T1000 (cell line): ENCODE measurements at places on chromosomes 3 and 15.

DNA sequence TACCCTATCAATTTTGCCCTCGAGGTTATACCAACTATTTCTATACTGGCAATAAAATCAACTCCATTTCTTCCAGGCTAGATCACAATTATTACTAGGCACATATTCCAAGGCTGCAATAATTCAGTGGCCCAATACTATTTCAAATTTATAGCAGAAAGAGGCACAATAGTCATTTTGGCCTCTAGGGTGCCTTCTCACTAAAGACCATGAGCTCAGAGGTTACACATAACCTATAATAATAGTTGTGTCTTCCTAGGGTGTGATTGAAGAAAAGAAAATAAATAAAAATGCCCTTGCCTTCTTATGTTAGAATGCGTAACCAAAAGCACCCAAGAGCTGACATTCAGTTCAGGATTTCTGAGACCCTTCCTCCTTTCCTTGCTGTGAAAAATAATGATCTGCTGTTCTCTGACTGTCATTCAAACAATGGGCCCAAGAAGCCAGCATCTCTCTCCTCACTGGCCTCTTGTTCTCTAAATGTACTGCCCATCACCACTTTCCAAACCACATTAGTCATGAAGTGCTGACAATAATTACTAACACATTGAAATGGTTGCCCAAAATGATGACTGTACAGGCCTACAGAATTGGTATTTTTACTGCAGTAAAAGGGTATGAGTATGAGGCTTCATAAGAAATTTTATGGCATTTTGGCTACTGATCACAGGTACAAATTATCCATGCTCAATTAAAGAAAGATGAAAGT is 244.8 kb downstream of the LRRN1 start:
- DNase-seq: peak; percentile 27

DNA sequence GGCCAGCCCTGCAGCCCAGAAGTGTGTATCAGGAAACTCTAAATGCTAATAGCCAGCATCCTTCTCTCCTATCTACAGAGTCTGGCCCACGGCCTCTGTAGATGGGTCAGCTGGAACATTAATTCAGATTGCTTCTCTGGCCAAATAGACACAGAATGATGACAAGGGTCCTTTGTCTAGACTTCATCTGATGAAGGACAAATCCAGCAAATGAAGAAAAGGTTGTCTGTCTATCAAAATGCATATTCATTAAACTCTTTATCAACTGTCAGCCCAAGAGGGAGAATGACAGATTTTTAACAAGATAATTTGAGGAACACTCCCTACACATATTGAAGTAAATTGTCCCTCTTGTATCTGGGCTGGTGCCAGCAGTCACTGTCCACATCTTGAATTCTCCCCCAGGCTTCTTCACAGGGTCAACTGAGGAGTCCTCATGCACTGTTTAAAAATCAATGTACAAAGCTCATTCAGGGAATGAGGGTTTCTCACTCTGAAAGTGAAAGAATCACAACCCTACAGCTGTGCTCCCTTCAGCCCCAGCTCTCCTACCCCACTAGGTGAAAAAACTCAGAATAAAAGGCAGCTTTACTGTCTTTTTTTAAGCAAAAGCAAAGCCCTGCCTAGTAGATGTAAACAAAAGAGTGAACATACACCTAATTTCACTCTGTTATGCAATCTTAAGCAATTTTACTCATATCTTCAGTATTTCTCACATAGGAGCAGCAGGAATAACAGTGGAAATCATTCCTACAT is 507.7 kb downstream of the IGSF11 start:
- DNase-seq: no peak

DNA sequence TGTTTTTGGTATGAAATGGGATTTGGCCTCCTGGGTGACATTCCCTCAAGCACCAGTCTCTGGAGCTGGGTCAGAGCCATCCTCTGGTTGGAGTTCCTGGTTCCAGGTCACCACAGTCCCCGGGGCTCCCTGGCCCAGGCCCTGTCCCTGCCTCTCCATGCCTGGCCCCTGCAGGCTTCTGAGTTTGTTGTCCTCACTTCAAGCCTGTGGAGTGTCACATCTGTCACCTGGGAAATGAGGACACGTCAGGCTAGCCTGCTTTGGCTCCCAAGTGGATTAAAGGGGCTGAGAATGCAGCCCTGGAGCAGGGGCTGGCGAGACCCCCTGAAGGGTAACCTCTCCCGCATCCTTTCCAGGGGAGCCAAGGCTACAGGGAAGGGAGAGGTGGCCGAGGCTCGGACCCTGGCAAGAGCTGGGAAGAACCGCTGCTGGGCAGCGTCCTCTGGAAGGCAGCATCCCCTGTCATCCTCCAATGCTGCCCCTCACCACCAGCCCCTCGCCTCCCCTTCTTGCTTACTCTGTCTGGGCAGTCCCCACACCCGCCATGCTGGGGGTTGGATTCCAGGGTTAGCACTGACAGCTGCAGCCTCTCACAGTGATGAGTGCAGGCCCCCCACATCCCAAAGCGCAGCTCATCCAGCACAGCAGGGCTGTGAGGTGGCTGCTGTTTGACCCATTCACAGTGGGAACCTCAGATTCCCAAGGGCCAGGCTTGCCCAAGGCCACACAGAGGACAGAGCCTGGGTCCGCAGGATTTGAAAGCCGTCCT is 75.5 kb upstream of the IQSEC1 start:
- no peak for DNase-seq

GRCh38 chr3:81851176-81851575 is 89.7 kb upstream of the GBE1 start:
- no peak for DNase-seq

DNA sequence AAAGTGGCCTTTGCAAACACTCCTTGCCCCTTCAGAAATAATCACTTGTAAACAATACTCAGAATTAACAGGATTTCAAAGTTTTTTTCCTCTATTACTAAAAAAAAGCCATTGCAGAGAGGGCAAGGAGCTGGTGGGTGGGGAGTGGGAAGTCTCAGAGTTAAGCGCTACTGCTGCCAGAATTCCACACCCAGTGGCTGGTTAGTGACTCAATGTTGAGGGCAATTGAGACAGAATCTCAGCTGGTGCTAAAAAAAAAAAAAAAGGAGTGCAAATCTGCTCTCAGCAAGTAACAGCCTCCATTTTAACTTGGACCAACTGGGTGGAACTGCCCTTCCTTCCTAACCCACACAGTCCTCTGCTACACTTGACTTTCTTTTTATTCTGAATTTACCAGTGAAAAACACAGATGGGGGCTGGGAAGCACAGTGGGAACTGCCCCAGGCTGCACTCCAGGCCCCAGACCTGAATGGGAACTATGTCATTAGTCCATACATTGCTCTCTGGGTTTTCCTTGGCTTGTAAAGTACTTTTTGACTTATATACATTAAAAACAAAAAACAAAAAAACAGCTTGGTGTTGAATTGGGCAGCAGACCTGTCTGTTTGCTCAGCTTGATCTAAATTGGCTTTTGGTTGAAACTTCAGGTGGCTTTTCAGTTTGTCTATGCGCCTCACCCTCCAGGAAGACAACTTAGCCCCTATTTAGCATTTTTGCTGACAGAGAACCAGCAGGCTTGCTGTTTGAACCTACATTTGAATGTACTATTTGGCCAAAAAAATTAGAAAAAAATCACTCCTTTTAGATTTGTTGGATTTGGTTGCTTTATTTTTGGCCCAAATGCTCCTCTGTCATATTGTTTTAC is 357.8 kb upstream of the TBL1XR1 start:
- DNase-seq: no peak

- DNase-seq: no peak
Measured at GRCh38 chr3:132840201-132840700, 118.0 kb upstream of the NPHP3 start.

GRCh38 chr15:73867426-73867825 is 5.9 kb upstream of the TBC1D21 start:
- no peak for DNase-seq

GRCh38 chr3:94996743-94997142 is 933.9 kb downstream of the NSUN3 start:
- no peak for DNase-seq

- no peak for DNase-seq
Measured at GRCh38 chr15:39661776-39662175, 80.9 kb downstream of the THBS1 start.

DNA sequence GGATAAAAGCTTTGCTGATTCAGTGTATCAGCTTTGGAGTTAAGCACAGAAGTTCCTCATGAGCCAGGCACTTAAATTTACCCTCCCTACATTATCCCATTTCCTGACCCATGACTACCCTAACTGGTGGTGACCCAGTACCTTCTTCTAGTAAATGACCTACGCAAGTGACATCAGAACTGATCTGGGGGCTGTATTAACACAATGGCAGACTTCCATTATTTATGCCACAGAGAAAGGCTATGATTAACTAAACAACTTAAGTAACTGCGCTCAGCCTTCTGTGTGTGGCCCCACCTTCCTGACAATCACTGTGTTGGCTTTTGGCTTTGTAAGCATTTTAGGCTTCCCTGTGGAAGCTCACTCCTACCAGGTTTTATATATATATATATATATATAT is 1.9 kb downstream of the MB21D2 start:
- DNase-seq: no peak

GRCh38 chr3:176988795-176989194 is 208.5 kb downstream of the TBL1XR1 start:
- DNase-seq: no peak

DNA sequence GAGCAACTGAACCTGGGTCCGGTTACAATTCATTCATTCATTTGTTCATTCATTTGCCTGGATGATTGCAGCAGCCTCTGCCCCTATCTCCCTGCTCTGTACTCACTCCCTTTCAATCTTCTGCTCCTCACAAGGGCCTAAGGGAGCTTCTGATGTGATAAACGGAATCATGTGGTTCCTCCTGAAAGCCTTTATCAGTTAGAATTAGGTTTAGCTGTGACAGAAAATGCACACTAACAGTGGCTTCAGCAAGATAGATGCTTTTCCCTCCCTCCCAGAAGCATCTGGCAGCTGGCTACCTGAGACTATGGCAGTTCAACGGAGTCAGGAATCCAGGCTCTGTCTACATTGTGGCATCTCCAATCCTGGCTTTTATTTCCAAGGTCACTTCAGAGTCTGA is 196.0 kb downstream of the ADAMTS9 start:
- DNase-seq: no peak

DNA sequence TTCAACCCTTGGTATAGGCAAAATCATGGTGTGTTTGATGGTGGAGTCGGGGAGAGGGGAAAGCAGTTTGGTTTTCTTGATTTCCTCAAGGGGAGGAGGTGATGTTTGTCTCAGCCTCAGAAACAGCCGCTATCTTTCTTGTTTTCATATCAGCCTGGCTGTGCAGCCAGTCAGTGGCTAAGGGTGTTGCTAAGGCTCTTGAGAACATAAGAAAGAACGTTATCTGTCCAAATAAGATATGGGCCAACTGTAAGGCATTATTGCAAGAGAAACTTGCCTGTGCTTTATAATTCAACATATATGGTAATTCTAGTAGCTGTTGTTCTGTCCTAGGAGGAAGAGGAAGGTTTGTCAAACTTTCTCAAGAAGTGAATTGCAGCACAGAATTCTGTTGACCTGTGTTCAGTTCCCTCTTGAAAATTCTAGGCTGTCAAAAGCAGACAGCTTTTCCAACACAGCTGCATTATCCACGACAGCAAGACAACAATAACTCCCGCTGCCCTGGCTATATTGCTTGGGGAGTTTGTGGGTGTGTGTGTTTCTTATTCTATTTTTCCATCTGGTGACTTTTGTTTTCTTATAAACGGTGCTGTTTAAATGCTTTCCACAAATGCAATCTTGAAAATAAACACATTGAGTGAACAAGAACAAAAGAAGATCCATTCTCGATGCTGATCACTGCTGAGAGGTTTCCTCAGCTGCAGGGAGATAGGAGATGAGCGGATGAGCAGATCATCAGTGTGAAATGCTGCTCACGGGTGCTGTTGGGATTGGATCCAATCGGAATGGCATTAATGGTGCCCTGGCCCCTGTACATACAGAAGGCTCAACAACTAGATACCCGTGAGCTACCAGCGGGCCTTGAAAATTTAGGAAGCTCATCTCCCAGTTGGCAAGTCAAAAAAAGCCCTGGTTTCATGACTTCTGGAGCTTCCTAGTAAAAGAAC is 90.8 kb upstream of the TNFAIP8L3 start:
- no peak for DNase-seq

GRCh38 chr3:157672061-157672460 is 168.8 kb upstream of the VEPH1 start:
- no peak for DNase-seq

- DNase-seq: no peak
Measured at GRCh38 chr15:73596174-73596573, 37.0 kb downstream of the NPTN start.

DNA sequence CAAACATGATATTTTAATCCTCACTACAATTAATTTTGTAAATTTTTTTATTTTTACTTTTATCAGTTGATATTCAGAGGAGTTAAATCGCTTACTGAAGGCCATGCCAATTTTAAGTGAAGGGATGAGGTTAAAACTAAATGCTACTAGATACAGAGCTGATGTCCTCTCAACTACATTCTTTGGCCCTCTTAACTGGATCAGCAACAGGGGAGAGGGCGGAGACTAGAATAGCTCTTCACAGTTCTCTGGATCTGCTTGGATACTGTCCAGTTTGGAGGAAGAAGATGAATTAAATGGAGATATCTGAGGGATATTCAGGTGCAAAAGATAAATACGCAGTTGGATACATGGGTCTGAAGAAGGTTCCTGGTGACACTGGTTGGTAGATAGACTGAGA is 85.6 kb upstream of the LYSMD4 start:
- DNase-seq: no peak

- no peak for DNase-seq
Measured at GRCh38 chr3:172591876-172592771, 68.9 kb upstream of the TNFSF10 start.

DNA sequence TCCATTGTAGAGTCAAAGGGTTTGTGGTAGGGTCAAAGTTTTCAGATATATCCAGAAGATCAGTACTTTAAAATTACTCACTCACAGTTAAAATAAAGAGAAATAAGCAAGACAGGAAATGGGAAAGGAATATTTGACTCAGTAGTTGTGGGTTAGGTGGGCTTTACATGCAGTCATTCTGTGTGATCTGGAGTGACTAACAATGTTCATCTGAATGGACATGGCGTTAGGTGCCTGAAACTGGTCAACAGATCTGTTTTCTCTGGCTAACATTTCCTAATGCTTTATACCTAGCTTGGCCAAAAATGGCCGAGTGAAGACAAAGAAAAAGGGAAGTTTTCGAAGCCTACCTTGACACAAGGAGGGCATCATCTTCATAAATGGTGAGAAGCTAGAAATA is 133.4 kb upstream of the SATB1 start:
- no peak for DNase-seq

- no peak for DNase-seq
Measured at GRCh38 chr3:175129126-175129525, 270.0 kb downstream of the NAALADL2 start.

DNA sequence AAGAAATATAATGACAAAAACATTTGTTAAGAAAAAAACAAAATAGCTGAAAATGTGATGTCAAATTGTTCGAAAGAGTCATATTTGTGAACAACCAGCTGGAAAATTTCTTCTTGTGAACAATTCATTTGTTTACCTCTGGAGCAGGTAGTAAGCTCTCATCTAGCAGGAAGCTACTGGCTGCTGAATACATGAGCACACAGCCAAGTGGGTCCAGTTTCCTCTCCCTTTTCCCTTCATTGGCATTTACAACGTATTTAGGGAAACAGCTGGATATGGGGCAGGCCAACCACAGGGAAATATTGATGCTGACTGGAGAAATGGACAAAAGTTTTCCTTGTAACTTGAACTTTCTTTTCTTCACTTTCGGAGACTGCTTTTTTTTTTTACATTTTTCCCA is 1354.7 kb upstream of the EPHA6 start:
- no peak for DNase-seq

GRCh38 chr3:185024406-185024805 is 128.5 kb downstream of the C3orf70 start:
- no peak for DNase-seq
